Choroid plexus epithelial cell (primary cell): ENCODE measurements at places on chromosomes 16 and 17.

GRCh38 chr16:74625500-74626350 is 18.8 kb upstream of the GLG1 start:
- DNase-seq, result no peak

DNA sequence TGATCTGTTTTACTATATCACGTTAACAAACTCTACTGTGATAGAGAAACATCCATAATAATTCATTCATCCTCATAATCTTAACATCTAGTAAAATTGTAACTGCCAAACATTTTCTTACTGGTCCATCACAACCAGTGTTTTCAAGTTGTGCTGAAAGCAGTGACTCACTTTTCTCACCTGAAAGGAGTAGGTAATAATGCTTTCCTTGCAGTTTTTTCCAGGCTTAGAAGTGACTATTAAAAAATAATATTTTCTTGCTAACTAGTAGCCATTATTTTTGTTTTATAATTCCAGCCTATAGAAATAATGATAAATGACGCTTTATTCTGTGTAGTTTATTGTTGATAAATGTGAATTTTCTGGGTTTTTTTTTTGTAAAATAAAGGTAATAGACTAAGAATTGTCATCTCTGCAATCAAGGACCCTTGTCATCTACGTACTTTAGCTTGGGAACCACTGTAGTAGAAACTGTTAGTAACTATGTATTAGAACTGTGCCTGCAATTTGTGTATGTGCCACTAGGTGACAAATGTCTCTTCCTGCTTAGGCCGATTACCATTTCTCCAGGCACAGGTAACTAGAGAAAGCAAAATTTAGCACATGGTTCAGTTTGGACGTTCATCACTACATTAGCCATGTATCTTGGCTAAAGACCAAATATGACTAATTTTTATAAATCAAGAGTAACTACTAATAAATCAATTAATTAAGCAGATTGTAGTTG is 409.4 kb upstream of the ERCC4 start:
- no peak for DNase-seq

DNA sequence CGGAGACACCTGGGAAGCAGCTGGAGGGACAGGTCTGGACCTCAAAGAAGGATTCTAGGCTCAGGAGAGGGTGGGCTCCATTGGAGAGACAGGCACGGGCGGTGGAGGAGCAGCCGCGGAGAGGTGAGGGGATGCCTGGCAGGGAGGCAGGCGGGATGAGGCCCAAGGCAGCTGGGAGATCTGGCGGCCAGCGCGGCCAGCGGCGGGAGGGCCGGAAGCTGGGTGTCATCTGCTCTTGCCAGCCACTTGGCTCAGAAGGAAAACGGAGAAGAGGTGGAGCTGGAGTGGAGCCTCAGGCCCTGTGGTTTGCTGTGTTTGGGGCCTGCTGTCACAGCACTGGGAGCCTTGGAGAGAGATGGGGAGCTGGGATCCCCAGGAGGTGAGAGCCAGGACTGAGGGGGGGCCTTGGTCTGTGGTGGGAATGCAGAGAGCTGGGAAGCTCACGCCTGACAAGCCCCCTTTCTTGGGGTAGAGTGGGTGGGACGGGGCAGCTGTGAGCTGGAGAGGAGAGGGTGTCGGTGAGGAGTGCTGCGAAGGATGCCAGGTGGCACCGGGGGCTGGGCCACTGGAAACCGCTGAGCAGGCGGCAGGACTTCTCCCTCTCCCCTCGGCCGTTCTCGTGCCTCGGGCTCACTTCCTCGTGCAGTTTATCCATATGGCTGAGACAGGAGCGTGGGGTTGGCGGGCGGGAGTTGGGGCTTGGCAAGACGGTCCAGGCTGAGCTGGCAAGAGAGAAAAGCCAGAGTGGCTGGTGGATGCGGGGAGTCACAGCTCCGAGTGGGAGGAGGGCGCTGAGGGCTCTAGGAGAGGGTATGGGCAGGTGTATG is 8.0 kb downstream of the TBC1D24 start:
- DNase-seq, result peak; percentile 13

DNA sequence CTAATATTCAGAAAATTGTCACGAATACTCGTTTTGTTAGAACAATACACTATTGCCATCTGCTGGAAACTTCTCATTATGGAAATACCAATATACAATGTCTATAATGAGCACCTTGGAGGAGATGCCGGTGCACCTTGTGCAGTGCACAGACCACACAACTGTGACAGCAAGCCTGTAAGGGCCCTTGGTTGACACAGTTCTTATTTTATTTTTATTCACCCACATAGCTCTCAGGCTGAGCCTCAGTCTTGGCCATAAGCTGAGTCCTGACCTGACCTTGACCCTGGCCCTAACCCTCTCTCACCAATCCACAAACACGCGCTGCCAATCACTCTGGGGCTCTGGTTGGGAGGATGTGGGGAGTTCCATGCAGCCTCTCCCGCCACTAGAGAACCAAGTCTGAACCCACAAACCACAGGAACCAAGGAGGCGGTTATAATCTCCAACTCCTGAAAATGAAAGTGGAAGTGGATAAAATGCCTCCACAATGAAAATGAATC is 7.6 kb downstream of the AIPL1 start:
- DNase-seq, result peak; percentile 65

GRCh38 chr16:26599785-26600104 is 467.0 kb upstream of the C16orf82 start:
- DNase-seq, result peak; percentile 37

DNA sequence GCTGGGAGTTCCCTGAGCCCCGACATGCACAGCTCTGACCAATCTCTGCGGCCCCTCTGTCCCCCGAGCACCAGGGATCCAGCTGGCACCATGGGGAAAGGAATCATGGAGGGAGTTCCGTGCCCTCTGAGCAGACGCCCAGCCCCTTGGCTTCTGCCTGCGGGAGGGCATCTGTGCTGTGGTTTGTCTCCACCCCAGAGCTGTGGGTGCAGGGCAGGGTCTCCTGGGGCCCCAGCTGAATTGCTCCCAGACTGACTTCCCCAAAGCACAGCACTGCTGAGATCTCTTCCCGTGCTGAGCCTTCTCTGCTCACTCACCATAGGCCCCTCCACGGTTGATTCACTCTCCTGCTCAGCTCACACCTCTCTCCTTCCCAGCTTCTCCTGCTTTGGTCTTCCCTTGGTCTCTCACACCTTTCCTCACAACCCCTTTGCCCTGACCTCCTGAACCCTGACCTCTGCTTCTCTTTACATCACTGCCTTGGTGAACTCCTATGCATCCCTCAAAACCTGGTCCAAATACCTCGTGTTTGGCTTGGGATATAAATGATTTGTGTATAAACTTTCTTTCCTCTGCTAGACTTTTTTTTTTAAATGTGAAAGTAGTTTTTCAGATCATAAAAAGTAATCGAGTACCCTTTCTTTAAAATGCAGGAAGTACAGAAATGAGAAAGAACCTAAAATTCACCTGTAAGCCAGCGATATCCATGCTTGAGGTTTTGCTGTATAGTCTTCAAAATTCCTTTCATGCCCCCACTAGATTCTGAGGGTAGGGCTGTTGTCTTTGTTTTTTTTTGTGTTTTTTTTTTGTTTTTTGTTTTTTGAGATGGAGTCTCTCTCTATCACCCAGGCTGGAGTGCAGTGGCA is 265.3 kb downstream of the SEC14L1 start:
- no peak for DNase-seq

- no peak for DNase-seq
Observed at GRCh38 chr16:61332461-61332860, 703.8 kb downstream of the CDH8 start.

DNA sequence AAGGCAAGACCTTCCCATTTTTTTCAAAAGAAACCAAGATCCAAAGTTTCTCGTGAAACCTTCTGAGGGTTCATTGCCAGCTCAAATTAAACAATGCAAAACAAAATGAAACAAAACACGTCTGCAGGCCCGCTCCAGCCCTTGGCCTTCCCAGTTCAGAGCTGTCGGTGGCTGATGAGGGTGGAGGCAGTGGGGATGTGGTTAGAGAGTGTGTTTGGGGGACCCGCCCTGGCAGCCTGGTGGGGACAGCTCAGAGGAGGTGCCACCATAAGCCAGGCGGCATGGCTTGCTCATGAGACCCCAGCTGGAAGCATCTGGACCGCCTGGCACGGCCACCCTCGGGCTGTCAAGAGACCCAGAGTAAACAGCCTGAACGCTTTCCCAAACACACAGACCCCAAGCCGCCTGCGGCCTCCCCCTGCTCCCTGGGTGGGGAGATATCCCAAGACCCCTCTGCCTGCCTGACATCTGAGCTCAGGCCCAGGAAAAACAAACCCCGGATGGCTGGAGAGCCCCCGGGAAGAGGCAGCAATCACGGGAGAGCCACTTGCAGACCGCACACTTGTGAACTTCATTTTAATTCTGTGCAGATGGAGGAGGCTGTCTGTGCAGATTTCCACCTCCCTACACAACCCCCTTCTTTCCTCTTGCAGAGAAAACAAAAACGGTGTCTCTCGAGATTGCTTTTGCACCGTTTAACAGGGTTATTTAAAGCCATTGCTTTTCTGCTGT is 35.4 kb upstream of the LITAF start:
- DNase-seq, result no peak

DNA sequence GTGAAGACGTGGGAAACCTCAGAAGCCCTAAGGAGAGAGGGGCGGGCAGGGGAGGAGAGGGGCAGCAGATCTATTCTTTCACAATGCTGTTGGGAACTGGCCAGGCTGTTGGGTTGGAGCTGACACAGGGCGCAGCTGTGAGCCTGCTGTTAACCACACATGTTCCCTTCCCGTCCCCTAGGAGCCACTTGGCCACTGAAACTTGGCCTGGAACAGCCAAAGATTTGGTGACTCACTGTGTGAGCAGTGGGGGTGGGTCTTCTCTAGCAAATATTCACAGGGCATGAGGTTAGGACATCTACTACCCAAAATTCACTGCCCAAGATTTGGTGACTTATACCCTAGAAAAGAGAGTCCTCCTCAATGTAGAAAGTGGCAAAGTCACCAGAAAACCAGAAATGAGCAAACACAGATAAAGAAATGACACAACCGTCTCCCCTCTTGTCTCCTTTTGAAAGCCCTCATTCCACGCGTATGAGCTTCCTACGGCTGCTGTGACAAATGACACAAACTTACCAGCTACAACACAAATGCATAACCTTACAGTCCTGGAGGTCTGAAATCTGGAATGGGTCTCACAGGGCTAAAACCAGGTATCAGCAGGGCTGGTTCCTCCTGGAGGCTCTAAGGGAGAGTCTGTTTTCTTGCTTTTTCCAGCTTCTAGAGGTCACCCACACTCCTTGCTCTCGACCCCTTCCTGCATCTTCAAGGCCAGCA is 6.3 kb downstream of the TBC1D16 start:
- peak; percentile 75 for DNase-seq

GRCh38 chr17:75550139-75550465 is 24.6 kb downstream of the LLGL2 start:
- DNase-seq, result no peak

DNA sequence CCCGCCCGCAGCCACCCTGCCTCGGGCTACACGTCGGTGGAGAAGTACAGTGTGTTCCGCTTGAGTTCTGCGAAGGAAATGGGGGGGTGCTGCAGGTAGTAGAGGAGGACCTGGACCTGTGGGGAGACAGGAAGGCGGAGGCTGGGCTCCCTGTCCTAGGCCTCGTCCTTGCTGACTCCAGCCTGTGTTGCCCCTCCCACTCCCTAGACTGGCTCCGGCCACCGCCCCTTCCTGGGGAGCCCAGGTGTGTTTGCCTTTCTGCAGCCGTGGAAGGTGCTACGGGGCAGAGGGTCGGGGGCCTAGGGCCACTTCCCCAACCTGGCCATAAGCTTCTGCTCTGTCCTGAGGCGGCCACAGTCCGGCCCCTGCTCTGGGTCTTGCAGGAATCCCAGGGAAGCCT is 9.1 kb downstream of the TIMM22 start:
- no peak for DNase-seq

GRCh38 chr16:24098896-24099295 is 157.2 kb upstream of the CACNG3 start:
- no peak for DNase-seq

DNA sequence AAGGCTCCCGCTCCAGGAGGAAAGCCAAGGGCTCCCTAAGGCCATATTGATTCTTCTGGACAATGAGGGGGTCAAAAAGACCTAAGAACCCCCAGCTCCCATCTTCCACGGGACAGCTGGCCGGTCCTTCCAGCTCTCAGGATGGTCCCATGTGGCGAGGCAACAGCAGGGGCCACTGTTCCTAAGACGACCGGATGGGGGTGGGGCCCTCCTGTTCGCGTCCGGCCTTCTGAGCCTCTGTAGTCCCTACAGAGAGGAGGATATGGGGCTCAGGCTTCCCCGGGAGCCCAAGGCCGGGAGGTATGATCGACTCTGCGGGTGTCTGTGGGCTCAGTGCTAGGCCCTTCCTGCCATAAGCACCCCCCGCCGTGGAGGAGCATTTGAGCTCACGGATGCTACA is 6.0 kb upstream of the DCXR start:
- DNase-seq, result no peak

- DNase-seq, result no peak
Observed at GRCh38 chr17:36203335-36203734, 6.8 kb upstream of the CCL3L1 start.
